IPS-NIHi11 (cell line): ENCODE measurements at places on chromosomes 3 and 15.

- no peak for DNase-seq
Observed at GRCh38 chr3:31114929-31115283, 220.4 kb upstream of the GADL1 start.

DNA sequence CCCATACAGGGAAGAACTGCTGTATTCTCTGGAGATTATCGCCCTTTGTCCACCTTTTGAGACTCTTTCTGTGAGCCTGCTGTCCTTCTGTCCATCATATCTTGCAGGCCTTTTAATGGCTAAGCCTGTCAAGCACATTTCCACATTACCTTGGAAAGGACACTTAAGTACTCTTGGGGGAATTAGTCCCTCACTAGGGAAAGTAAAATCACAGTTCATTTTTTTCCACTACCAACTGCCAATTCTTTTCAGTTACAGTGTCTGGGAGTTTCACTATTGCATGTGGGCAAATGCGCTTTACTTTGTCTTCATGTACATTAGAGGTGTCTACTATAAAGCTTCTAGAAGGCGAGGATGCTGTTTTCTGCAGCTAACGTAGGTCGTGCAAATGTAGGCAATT is 242.1 kb downstream of the NSUN3 start:
- no peak for DNase-seq

GRCh38 chr3:69748503-69748902 is 9.2 kb downstream of the MITF start:
- no peak for DNase-seq

DNA sequence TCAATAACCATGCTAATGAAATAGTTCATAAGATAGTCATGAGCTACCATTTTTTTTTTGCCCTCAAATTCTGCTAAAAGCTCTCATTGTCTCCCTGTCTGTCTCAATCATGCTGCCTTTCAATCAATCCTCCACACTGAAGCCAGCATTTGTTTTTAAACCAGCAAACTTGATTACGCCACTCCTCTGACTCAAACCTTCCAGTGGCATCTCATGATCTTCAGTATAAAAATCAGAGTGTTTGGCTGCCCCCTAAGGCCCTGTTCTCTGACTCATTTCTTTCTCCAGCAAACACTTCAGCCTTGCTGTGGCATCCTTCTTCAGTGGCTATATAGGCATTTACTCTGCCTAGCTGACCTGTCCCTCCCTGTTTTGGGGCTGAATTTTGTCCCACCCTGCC is 36.0 kb upstream of the EOMES start:
- DNase-seq = no peak

GRCh38 chr3:127162947-127163645 is 29.8 kb upstream of the PRR23E start:
- DNase-seq = peak; percentile 83

DNA sequence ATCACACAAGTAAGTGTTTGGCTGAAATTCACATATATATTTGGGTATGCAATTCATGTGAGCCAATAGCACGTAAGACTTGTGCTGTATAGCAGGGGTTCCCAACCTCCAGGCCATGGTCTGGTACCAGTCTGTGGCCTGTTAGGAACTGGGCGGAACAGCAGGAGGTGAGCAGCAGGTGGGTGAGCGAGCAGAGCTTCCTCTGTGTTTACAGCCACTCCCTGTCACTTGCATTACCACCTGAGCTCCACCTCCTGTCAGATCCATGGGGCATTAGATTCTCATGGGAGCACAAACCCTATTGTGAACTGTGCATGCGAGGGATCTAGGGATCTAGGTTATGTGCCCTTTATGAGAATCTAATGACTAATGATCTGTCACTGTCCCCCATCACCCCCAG is 59.7 kb downstream of the MAP3K13 start:
- no peak for DNase-seq

DNA sequence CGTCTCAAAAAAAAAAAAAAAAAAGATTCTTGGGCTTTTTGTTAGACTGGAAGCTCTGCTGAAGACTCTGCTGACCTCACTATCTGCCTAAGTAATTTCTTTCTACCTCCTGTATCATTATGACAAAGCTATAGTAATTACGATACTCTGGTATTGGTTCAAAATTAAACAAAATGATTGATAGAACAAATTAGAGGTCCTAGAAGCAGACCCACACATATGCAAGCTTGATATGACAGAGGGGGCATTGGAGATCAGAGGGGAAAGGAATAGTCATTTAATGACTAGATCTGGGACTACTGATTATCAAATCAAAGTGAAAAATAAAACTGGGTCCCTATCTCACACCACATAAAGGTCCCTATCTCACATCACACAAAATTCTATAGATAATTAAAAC is 21.9 kb upstream of the AP3B2 start:
- DNase-seq = no peak

DNA sequence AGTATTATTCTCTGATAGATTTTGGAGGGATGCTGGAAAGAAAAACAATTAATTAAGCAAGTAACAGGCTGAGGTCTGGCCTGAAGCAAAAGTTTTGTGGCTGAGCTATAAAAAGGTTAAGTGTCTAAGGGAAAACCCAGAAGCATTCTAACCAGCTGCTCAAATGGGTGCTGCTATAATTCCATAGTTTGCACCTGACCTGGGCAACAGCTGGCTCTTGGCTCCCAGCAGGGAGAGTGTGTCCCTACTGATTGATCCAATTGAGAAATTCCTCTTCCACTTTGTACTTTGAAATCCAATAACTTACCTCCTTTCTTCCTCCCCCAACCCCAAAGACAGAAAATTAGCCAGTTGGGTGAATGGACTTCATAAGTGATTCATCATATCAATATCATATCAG is 27.7 kb upstream of the SMAD3 start:
- no peak for DNase-seq

- no peak for DNase-seq
Observed at GRCh38 chr15:48325400-48325799, 5.8 kb upstream of the DUT start.

DNA sequence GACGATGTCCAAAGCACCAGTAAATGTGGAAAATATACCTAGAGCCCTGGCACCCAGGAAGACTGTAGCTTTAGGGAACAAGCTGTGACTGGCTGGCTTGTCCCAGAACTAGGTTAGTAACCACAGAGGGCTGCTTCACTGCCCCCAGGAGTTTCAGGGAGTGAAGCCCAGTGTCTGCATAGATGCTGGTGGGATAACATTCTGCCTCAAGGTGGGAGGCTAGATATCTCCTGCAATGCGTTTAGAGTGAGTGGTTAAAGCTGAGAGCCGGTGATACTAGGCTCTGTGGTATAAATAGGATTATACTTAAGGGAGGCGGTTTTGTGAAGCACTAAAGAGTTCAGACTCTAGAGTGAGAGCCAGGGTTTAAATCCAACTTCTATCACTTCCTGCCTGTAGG is 11.7 kb upstream of the CP start:
- DNase-seq = no peak

- DNase-seq = no peak
Observed at GRCh38 chr15:78625606-78626280, 4.9 kb upstream of the CHRNA3 start.

DNA sequence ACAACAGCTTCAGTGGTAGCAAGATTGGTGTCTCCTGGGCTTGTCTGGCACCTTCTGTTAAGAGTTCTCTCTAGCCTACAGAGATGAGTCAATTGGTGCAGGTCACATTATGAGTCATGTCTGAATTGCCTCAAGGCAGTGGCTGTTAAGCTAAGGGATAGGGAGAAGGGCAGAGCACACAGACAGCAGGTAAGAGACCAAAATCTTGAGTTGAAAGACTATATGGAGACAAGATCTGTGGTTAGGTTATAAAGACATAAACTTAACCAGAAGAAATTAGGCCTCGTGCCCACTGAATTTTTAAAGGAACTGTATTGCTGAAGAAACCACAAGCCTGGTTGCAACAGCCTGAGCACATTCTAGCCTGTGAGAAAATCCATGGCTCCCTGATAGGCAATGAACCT is 19.2 kb upstream of the KPNA1 start:
- DNase-seq = no peak

GRCh38 chr15:64507293-64507802 is 47.0 kb downstream of the ZNF609 start:
- peak; percentile 27 for DNase-seq

DNA sequence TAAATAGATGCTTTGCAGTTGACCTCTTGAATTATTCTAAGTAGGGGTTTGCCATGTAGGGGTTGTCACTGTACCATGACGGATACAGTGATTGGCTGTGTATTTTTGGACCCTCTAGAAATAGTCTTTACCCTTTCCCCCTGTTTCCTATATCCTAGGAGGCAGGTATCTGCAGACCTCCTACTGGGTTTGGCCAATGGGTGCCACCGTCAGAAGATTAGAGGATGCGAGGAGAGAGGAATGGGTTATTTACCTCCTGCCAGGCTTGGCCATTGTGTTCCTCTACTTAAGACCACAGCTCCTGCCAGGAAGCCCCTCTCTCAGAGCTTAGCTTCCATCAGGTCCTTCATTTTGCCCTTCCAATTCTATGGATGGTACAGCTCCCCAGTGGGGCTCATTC is 40.2 kb upstream of the CLRN1 start:
- no peak for DNase-seq

DNA sequence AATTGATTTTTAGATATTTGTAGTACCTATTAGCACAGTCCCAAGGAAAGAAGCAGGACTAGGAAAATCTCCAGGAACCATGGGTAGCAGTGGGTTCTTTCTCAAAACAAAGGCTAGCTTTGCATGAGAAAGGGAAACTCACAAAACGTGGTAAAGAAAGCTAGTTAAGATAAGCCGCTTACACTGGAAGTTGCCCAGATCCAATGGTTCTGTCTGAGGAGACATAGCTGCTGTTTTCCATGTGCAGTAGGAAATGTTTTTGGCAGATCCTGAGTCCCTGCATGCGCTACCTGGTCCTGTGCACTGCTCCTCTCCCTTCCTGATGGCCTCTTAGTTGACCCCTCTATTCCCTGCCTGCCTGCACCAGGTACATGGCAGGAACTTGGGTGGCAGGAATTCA is 60.4 kb downstream of the TFG start:
- peak; percentile 37 for DNase-seq

GRCh38 chr3:142998439-142998838 is 2.9 kb upstream of the U2SURP start:
- no peak for DNase-seq

DNA sequence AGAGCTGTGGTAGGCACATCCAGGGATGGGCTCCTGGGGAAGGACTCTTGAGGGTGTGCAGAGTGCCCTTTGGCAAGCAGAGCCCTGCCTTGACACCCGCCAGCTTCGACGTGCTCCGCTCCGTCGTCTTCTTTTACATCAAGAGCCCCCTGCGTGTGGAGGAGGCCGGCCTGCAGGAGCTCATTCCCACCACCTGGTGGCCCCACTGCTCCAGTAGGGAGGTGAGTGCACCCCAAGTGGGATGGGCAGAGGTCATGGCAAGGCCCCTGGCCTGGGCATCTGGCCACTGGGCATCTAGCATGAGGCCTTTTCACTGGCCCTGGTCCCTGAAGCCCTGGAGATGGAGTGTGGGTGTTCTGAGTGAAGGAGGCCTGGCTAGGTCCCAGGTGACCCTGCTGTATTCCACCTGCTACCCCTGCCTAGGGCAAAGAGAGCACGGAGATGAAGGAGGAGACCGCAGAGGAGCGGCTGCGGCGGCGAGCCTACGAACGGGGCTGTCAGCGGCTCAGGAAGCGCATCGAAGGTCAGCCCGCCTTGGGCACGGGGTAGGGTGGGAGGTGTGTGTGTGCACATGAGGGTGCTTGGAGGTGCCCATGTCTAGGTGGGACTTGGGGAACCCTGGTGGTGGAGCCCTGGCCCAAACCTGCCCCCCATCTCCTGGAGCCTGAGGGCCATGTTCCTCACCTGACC is 12.2 kb downstream of the RNF123 start:
- peak; percentile 81 for DNase-seq

GRCh38 chr3:25306705-25307104 is 121.4 kb upstream of the RARB start:
- no peak for DNase-seq

DNA sequence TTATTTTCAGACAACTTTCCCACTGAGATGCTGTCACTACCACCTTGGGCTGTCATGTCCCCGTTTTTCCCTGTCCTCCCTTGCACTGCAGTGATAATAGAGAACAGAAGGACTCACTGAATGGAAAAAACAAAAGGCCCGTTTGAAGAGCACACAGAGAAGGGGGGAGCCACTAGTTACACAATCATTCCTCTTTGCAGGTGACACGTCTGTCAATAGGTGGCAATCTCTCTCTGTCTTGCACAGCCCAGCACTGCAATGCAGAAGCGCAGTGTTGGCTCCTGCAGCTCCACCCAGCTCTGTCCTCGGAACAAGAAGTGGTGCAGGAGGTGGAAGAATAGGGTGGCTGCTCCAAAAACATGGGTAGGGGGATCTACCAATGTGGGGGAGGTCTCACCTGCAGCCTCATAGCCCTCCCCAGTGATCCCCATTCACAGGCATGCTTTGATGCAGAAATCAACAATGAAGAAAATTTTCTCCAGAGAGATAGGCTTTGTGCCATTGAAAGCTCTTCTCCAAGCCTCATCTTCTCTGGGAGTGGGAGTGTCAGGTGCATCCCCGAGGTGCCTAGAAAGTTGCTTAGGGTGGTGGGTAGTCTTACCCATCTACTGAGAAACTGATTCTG is 31.8 kb downstream of the FSTL1 start:
- DNase-seq = peak; percentile 64

- no peak for DNase-seq
Observed at GRCh38 chr3:69675786-69676530, 63.3 kb upstream of the MITF start.

DNA sequence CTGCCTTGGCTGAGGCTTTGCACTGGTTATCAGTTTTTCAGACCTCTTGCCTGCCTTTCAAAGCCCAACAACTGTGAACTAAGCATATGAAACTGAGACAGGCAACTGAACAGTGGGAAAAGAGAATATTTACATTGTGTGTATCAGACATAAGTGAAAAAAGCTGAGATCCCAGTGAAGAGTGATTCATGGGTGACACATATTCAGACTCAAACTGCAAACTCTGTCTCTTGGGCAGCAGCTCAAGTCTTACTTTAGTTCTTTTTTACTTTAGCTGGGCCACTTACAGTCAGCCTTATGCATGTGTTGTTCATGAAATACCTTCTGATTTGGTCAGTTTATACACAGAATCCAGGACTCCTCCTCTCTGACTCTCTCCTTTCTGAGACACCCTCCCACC is 19.2 kb downstream of the SUCLG2 start:
- DNase-seq = no peak

DNA sequence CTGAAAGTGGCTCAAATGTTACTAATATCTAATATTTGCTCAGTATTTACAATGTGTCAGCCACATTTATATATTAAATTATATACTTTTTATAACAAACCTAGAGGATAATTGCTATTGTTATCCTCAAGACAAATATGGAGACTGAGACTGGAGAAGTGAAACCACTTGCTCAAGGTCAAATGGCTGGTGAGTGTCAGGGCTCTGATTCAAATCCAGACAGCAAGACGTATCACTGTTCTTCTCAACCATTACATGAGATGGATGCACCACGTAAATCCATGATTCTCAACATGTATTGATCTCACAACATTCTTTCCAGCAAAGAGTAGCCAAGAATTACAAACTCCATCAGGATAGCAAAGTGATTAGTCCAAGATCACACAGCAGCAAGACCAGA is 53.8 kb upstream of the CPB1 start:
- no peak for DNase-seq

DNA sequence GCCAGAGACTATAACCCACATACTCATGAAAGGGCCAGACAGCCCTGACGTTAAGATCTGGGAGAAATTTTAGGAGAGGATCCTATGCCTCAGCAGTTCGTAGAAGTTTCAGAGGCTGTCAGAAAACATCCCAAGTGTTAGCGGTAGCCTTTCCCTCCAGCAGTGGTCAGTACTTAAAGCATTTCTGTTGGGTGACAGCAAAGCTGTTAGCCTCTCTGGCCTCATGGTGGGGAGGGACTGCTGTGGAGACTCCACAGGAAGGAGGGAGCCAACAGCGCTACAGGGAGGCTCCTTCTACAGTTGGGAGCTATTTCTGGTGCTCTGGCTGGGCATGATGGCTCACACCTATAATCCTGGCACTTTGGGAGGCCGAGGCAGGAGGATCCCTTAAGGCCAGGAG is 27.4 kb downstream of the IDH2 start:
- DNase-seq = no peak
